Cortex of kidney (tissue), 1 donor: ENCODE measurements at places on chromosomes 13 and 19.

DNA sequence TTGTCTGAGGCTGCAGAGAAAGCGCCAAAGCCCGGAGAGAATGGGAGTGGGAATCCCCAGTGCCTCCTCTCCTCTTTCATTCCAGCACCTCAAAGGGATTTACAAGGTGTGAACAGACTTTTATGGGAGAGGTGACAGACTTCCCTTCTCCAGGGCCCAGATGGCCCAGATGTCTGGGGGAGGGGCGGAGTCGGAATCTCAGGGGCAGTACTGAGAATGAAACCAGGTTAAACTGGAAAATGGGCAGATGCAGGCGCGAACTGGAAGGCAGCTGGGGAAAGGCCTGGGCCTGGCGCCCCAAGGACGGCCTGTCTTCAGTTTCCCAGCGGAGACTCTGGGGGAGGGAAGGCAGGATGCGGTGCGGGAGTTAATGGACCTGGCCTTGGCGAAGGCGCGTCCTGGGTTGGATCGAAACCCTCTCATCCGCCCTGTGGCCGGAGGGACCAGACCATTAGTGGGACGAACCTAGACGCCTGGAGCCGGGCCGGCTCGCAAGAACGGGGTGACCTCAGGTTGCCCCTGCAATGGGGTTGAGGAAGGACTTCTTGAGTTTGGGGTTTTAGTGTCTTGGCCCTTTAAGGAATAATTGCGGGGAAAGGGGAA is 592 bp upstream of the TRIP10 start:
- DNase-seq, result no peak

DNA sequence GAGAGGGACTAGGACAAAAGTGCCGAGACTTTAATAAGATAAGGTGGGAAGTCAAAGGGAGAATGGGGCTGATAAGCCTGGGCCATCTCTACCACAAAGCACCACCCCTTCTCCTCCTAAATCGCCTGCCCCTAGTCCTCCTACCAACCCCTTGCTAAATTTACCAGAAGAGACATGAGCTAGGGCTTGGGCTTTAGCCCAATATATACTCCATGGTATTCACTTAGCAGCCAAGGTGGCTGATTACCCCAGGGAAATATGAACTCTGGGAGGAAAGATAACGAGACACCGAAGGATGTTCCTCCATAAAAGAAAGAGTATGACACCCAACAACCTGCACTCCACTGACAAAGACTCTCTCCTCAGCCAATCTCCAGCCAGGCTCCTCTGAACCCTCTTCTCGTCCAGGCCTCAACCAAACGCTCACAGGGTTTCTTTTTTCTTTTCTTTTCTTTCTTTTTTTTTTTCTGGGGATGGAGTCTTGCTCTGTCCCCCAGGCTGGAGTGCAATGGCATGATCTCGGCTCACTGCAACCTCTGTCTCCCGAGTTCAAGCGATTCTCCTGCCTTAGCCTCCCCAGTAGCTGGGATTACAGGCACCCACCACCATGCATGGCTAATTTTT is 610.2 kb downstream of the UQCRFS1 start:
- DNase-seq, result no peak

GRCh38 chr19:18762125-18763023 is 28.7 kb downstream of the COMP start:
- no peak for DNase-seq

DNA sequence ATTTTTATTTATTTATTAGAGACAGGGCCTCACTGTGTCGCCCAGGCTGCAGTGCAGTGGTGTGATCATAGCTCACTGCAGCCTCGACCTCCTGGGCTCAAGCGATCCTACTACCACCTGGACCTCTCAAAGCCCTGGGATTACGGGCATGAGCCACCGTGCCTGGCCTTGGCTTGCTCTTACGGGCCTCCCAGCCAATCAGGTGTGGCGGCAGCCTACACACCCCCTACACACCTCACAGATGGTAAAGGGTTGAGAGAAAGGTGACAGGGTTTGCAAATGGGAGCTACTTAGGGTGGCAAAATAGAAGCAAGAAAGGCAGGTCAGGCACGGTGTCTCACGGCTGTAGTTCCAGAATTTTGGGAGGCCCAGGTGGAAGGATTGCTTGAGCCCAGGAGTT is 1.0 kb upstream of the ZBTB32 start:
- no peak for DNase-seq

DNA sequence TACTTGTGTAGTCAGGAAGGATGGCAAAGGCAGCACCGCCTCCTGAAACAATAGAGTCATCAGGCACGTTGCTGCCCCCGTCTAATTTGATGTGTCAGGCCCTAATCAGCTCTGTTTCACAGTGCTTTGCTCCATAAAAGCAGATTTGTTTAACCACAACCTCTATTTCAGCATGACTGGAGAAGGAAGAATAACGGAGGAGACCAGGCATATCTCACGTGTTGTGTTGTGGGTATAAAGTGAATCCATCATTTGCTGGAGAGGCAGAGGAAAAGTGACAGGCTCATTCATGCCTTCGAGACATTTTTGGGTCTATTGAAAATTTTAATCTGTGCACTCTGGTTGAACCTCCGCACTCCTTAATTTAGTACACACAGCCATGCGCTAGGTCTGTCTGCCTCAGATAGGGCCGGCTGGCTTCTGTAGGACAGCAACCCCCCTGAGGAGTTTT is 940.4 kb upstream of the SLC10A2 start:
- DNase-seq, result no peak

- DNase-seq, result no peak
These were observed 7.6 kb downstream of the KATNAL1 start for GRCh38 chr13:30299786-30300185.

GRCh38 chr19:48625891-48626327 is 6.6 kb downstream of the SPHK2 start:
- DNase-seq, result no peak

DNA sequence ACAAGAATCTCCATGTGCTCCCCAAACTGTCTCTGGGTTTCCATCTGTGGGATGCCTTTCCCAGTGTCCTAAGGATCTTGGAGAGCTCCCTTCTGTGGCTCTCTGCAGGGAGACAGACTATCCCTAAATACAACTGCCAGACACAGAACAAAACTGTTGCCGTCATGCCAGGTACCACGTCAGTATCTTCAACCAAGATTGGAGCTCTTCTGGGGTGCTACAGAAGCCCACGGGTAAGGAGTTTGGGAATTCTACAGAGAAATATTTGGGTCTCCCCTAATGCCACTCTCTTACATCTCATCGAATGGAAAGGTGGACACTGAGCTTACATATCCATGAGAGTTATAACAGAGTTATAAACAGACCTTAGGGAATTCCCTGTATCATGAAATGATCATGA is 4.9 kb upstream of the MBD3L3 start:
- no peak for DNase-seq

DNA sequence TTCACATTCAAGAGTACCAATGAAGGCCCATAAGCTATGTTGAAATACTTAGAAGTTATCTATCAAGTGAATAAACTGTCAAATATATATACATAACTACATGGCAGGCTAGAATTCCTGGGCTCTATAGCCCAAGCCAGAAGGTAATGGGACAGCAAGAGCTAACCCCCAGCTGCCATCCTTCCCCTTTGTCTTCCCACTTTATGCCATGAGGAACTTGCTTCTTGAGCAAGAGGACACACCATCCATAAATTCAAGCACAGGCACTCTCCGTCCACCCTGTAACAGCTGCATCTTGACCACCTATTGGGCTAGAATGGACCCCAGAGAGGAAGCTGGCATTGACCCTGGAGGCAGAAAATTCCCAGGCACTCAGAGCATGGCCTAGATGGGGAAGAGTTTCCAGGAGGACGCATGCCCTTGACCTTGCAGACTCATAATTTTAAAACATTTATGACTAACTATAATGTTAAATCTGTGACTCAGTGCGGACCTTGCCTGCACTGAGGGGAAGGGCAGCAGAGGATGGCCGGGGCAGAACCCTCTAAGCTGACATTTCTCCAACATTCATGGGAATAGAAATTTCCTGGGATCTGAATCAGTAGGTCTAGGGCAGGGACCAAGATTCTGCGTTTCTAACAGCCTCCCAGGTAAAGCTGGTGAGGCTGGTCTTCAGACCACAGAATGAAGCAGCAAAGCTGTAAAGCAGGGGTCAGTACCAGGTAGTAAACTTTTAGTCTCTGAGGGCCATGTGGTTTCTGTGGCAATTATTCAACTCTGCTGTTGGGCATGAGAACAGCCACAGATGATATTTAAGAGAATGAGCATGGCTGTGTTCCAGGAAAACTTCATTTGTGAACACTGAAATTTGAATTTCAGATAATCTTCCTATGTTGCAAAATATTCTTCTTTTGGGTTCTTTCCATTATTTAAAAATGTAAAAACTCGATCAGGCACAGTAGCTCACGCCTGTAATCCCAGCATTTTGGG is 71.4 kb upstream of the CLDN10 start:
- no peak for DNase-seq

GRCh38 chr13:111551204-111551820 is 230.9 kb downstream of the TEX29 start:
- no peak for DNase-seq
